ENCODE measurements at places on chromosomes 2 and 18.

- DNase-seq, result no peak
These were observed 84.5 kb downstream of the INHBB start for GRCh38 chr2:120430501-120430830.

- peak; percentile 52 for DNase-seq
These were observed 86.8 kb downstream of the FMNL2 start for GRCh38 chr2:152421521-152422370.

DNA sequence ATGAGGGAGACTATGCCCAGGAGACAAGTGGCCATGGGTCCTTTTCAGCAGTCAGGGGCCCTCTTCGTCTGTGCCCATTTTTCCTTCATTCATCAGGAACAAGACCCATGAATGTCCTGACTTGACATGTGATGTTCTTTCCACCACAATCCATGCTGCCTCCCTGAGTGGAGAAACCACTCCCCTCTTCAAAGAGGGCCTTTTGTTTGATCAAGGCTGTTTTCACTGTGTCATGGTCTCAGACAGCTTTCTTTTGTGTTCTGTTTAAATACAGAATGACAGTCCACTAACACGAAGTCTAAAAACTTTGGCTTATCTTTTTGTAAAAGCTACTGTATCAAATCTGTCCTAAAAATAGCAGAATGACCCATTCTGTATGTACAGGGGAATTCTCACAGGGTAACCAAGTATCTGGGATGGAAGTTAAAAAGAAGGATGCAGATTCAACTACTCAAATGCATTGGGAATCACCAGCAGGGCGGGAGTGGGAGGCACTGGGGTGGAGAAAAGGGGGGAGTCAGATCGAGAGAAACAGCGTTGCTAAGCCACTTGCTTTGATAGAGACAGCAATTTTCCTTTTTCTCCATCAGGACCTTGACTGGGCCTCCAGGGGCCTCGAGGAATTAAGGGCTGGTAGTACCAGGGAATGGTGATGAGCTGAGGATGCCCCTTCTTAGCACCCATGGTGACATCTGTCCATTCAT is 13.9 kb downstream of the LRP2 start:
- DNase-seq, result no peak

DNA sequence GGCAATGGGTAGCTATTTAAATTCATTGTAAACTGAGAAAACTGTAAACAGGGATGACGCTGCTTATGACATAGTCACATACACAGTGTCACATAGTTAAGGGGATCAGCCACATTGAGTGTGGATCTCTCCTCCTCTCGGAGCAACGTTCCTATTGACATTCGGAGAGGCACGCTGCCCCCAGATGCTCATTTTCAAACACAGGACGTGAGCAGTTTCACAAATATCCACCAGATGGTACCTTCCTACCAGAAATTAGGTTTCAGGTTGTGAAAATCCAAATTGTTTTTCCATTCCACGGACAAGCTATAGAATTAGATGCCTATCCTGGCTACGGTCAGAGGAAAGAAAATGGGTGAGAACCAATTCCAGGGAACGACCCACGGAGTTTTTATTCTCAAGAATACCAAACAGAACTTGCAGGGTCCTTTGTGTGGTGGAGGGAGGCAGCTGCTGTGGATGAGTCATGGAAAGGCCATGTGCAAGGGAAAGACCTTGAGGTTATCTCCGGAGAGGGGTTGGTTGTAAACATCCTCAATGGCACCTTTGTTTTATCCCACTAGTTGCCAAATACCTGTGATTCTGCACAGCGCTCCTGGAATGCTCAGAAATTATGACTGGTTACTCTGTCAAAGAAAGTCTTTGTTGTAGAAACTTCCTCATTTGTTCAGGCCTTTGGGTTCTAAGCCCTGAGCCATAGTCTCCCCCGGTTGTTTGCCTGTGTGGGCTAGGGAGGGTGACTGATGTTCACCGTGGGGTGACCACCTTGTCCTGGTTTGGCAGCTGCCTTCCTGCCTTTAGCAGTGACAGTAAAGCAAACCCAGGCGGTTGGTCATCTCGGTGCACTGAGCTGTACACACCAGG is 88.0 kb downstream of the ACTR3 start:
- no peak for DNase-seq

- DNase-seq, result no peak
These were observed 12.7 kb upstream of the SELENOI start for GRCh38 chr2:26333293-26333692.

GRCh38 chr2:217868911-217869334 is 133.9 kb downstream of the TNS1 start:
- DNase-seq, result no peak

DNA sequence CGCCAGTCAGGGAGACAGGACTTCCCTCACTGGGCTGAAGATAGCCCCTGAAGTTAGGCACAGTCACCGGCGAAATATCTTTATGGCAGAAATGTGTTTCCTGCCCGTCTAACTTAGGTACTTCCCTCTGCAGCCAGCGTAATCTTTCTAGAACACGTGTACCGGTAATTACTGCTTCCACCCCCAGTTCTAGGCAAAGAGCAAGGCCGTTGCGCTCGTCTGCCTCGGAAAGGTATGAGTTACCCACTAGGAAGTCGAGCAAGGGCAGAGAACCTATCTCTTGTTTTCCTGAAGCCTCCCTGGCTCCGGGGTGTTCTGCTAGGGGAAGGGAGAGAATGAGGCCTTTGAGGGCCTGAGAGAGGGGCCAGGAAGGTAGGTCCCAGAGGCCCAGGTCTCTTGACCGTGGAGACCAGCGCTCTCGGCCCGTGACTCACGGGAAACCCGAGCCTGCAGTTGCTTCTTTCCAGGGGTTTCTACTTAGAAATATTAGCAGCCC is 70.0 kb downstream of the TWSG1 start:
- DNase-seq, result peak; percentile 46

DNA sequence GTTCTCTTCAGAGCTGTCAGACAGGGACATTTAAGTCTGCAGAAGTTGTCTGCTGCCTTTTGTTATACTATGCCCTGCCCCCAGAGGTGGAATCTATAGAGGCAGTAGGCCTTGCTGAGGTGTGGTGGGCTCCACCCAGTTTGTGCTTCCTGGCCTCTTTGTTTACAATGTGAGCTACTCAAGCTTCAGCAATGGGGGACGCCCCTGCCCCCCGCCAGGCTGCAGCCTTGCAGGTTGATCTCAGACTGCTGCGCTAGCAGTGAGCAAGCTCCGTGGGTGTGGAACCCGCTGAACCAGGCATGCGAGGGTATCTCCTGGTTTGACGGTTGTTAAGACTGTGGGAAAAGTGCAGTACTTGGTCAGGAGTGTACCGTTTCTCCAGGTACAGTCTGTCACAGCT is 24.0 kb upstream of the PAIP2B start:
- no peak for DNase-seq

Data from hematopoietic multipotent progenitor cell treated with erythropoietin and hydrocortisone succinate and interleukin-3 and kit ligand, for 15 days (in vitro differentiated cells).